ENCODE measurements at places on chromosomes 1 and 21.

- DNase-seq: no peak
Measured at GRCh38 chr1:183259924-183260323, 73.9 kb downstream of the LAMC2 start.

DNA sequence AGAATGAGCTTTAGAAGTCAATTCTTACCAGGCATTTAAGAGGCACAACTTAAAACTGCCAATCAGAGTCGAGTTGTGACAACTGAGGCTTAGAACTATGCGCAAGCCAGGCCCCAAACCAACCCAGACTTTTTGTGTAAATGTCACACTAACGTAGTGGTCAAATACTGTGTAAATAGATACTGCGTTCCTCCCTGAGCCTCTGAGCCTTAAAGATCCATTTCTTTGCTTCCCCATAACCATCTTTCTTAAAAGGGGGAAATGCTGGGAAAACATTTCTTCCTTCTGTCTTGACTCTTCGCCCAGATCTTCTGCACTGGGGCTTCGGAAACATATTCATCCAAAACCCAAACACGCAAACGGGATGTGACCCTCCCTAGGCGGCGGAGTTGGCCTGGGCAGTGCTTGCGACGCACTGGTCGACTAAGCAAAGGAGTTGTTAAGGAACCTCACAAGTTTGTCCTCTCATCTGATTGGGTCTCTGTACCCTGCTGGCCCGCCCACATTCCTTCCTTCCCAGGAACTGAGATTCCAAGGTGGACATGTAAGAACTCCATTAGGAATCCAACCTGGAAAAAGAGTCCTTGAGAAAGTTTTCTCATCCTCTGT is 2.6 kb downstream of the ADAMTS5 start:
- DNase-seq: peak; percentile 94

- no peak for DNase-seq
Measured at GRCh38 chr1:229139331-229140118, 131.4 kb upstream of the RAB4A start.

GRCh38 chr21:24153137-24153536 is 1454.1 kb downstream of the MRPL39 start:
- DNase-seq: no peak

GRCh38 chr1:170318736-170319135 is 173.0 kb downstream of the NTMT2 start:
- DNase-seq: no peak

DNA sequence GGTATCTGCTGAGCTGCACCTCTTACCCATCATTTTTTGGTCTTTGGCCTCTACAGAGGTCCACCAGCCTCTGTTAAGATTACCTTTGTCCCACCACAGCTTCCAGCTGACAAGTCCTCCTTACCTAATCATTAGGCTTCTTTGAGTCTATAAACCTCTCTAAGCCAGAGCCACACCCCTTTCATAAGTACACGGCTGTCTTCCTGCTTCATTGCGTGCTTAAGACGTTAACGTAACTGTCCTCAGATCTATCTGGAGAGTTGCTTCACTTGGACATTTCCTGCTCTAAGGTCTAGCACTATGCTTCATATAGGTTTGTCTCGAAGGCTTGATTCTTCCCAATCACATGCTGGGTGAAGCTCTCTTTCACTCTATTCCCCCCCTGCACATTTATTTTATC is 71.0 kb upstream of the CACHD1 start:
- DNase-seq: no peak

- no peak for DNase-seq
Measured at GRCh38 chr1:99691175-99691574, 45.3 kb downstream of the PALMD start.

DNA sequence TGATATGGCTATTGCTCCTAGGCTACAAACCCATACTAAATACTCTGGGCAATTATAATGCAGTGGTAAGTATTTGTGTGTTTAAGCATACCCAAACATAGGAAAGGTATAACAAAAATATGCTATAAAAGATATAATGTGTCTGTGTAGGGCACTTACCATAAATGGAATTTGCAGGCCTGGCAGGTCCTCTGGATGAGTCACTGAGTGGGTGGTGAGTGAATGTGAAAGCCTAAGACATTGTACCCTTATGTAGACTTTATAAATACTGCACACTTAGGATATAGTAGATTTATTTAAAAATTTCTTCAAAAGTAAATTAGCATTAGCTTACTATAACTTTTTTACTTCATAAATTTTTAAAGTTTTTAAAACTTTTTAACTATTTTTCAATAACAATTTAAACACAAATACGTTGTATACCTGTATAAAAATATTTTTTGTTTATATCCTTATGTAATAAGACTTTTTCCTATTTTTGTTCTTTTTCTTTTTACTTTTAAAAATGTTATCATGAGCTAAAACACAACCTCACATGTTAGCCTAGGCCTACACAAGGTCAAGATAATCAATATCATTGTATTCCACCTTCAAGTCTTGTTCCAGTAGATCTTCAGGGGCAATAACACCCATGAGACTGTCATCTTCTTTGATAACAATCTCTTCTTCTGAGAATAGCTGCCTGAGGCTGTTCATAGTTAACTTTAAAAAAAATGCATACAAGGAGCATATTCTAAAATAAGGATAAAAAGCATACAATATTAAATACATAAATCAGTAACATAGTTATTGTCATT is 306.3 kb upstream of the RGS18 start:
- DNase-seq: no peak

DNA sequence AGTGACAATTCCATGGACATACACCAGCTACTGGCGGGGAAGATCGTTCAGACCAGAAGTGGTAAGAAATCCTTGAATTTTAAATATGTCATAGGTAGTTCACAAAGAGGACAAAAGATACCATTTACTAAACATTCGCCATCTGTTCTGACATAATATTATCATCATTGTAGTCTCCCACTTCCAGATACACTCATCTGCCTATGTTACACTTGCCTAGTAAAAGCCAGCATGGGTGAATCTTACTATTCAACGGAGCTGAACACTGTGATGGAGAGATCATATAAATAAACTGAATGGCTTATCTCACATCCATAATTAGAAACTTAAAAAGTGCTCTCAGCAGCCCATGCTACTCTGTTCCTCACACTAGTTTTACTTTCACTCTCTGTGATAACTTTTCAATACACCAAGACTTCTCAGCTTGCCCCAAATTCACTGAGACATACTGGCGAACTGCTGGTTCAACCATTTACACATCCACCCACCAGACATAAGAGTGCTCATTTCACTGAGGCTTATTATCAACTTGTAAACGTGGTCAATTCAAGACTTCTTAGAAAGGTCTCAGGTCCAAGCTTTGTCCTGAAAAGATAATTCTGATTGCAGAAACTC is 463 bp upstream of the PRRC2C start:
- no peak for DNase-seq

DNA sequence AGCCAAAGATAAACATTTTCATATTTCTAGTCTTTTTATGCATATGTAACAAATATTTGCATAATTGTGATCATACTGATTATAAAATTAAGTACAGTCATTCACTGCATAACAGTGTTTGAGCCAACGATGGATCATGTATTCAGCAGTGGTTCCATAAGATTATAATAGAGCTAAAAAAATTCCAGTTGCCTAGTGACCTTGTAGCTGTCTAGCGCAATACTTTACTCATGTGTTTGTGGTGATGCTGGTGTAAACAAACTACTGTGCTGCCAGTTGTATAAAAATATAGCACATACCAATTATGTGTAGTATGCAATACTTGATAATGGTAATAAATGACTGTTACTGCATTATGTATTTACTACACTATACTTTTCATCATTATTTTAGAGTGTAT is 2.1 kb upstream of the S100A10 start:
- DNase-seq: no peak

All from vagina (tissue), 2 donors.